Body of pancreas (tissue), 4 donors: ENCODE measurements at places on chromosomes 1 and 21.

- DNase-seq: no peak
Measured at GRCh38 chr1:198374288-198374687, 166.2 kb downstream of the ATP6V1G3 start.

- peak; percentile 99 for DNase-seq
Measured at GRCh38 chr1:61077676-61078541, 4.5 kb upstream of the NFIA start.

- DNase-seq: peak; percentile 66
Measured at GRCh38 chr21:36980280-36981048, 14.0 kb upstream of the HLCS start.

GRCh38 chr1:45335855-45336324 is 4.1 kb upstream of the TOE1 start:
- no peak for DNase-seq

DNA sequence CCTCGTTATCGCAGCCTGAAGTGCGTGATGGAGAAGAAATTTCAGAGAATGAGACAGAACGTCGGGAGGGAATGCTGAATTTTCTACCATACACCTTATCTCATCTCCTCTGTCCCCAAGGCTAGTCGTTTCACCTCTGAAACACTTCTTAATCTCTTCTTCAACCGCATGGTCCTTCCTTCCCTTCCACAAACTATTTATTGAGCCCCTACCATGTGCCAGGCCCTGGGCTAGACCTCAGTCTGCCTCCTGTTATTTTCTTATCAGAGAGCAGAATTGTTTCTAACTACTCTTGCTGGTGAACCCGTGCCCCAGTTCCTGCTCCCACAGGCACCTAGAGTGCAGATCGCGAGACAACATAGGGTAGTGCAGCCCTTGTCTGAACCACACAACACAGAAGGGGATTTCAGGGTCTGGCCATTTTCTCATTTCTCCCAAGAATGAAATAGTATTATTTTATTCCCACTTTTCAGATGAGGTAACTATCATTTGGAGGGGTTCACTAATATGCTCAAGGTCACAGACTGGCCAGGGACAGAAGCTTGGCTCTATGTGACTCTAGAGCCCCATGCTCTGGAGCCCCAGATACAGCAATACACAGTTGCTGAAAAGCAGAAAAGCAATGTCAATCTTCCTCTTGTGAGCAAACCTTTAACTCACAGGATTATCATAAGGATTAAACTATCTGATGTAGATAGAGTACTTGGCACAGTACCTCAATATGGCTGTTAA is 598 bp upstream of the ADIPOR1 start:
- DNase-seq: peak; percentile 14

DNA sequence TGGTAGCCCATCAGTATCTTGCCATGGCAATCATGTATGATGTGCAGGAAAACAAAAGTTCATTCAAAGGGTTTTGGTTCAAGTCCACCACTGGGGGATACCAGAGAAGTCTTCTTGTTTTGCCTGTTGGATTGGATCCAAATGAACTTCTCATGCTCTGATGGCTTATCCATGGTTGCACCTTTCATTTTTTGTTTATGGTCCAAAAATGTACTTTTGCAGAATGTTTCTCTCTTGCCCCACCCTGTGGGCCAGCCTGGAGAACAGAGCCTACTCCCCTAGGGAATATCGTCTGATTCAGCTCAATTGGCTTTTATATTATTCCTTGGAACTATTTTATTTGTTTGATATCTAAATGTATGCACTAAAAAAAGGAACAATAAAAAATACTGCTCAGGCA is 20.1 kb upstream of the CLCA1 start:
- DNase-seq: no peak

DNA sequence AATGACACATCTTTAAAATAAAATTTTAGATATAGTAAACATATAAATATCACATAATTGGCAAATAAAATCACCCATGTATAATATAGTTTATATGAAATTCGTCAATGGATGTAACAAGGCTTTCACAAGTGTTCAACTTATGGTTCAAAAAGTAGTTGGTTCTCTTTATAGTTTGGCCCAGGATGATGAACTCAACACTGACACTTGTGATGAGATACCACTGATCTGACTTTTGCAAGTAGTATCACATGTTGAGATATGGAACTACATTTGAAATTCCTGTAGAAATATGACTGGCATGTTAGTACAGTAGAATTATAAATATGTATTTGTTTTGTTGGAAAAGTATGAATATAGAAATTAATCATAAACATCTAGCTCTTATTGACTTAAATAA is 1.8 kb downstream of the TNNI3K start:
- DNase-seq: no peak

DNA sequence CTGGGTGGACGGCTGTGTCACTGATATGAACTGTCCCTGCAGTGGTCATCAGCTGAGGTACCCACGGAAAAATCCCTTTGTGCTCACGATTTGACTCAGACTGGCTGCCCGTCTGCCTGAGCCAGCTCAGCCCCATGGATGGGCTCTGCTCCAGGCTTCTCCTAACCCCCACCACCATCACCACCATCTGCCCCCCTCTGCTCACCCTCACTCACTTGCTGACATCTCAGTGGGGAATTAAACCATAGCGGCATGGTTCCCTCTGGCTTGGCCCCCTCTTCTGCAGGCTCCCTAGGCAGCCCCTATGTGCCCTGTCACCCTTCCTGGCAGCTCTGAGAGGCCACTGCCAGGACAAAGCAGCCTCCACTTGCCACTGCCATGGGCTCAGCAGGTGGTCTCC is 17.3 kb downstream of the SLC6A9 start:
- DNase-seq: no peak

DNA sequence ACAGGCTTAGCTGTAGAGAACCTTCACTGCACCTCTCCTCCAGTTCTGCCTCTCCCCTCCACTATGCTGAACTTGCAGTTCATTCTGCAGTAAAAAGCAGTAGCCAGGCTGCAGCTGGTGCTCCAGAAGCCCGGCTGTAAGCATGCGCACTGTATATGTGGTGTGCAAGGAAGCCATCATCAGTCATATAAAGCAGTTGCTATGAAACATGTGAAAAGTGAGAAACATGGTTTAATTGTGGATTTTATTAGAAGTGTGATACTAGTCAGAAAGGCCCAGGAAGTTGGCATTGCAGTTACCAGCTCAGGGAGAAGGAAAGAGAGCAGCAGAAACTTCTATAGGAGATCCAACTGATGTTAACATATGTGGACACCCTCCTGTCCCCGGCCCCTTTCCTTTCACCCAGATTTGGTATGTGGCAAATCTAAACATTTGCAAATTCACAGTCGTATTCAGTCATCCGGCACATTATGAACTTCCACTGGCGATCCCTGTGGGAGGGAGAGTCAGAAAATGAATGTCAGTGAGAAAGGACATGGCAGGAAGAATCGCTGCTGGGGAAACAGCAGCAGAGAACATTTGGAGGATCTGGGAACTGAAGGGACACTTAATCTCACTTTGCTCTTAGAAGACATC is 32.8 kb downstream of the DPT start:
- no peak for DNase-seq

GRCh38 chr1:159900086-159900680 is at the start of gene CFAP45:
Gene CFAP45 (minus strand): TSS chr1:159900165. CDS start chr1:159900098, 67 bp downstream.
- peak; percentile 94 for DNase-seq

- no peak for DNase-seq
Measured at GRCh38 chr1:6776389-6776788, 8.9 kb upstream of the CAMTA1 start.

GRCh38 chr1:16014509-16015482 is 3.0 kb downstream of the HSPB7 start:
- DNase-seq: peak; percentile 49

DNA sequence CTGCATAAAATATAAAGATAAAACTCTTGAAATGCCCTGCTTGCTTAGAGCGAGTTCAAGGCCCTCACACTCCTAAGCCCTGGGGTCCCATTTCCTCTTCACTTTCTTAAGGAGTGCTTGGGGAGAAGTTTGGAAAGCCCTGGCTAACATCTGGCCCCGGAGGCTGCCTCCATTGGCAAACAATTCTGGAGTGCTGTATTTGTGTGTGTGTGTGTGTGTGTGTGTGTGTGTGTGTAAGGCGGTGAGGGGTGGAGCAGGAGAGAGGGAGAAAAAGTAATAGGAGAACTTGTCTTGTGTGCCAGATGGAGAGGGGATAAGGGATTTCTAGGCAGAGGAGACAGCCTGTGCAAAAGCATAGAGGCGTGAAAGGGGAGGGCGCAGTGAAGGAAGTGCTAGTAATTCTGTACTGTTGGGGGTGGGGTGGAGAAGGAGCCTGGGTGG is 578 bp upstream of the TRIM62 start:
- DNase-seq: no peak

GRCh38 chr1:169964206-169964605 is 70.5 kb upstream of the SCYL3 start:
- no peak for DNase-seq

DNA sequence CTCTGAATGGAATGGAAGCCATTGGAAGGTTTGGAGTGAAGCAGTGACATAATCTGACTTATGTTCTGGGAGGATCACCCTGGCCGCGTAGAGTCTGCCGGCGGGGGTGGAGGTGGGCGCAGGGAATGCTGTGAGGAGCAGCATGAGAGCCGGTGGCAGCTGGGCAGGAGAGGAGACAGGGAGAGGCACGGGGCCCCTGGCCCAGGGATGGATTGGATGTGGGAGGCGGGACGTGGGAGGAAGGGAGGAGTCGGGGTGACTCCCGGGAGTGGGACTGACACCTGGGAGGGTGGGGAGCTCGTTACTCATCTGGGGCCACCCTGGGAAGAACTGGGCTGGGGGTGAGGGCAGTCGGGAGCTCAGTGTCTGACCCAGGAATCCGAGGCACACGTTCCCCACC is 10.4 kb upstream of the KCNAB2 start:
- no peak for DNase-seq

GRCh38 chr1:184299406-184299790 is 87.4 kb upstream of the C1orf21 start:
- DNase-seq: no peak

DNA sequence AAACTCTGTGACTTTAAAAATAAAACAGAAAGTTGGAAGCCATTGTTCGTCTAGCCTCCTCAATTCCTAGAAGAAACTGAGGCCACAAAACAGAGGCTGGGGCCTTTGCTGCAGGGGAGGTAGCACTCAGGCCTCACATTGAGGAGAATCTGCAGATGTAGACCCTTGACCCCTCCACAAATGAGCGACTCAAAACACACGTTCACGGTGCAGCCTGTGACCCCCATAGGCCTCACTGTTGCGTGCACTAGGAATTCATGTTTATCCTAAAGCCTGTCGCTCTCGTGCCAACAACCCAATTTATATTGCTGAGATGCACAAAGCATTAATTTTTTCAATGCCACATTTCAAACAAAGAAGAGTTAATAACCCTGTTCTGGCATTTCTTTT is 5.6 kb downstream of the TMEM51 start:
- no peak for DNase-seq

- peak; percentile 55 for DNase-seq
Measured at GRCh38 chr1:15758343-15758931, at the start of gene FBLIM1. Gene FBLIM1 (plus strand): TSS chr1:15758795. CDS start chr1:15764984, 6,189 bp downstream.

- DNase-seq: no peak
Measured at GRCh38 chr1:192436441-192437078, 119.8 kb downstream of the RGS21 start.

DNA sequence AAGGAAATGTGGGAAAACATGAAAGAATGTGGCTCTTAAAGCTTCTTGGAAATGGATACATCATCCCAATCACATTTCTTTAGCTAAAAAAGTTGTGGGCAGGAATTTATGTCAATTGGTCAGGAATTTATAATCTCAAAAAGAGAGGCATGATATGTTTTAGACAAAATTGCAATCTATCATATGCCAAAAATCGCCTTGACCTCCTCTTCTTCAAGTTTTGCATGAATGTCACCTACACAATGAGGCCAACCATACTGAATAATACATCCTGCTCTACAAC is 42.4 kb downstream of the ATP6V1G3 start:
- DNase-seq: no peak

GRCh38 chr1:2414297-2414958 is 2.1 kb upstream of the PEX10 start:
- peak; percentile 75 for DNase-seq

GRCh38 chr1:19819701-19820100 is 4.6 kb upstream of the RNF186 start:
- DNase-seq: no peak
